ENCODE measurements at places on chromosomes 5 and 9. TPM values are rescaled to one million over a fixed set of nuclear protein-coding genes. Genes with fewer than 3 reads are reported as not detected.

ITK gene
- 6.0 TPM for total RNA-seq

SLC30A5 gene
- total RNA-seq = 60.5 TPM

TMEFF1 gene
- total RNA-seq = 0.63 TPM

- no peak for DNase-seq
These were observed 31.0 kb upstream of the ALDH1B1 start for GRCh38 chr9:38361473-38361850.

ERAP2 gene
- 12.9 TPM for total RNA-seq

Measured in mucosa of gallbladder (tissue), 1 donor.